ENCODE measurements at places on chromosomes 1 and 21.

GRCh38 chr21:15868940-15869339 is 139.2 kb downstream of the USP25 start:
- DNase-seq, result no peak

GRCh38 chr21:45220071-45220481 is 67.6 kb downstream of the POFUT2 start:
- no peak for DNase-seq

DNA sequence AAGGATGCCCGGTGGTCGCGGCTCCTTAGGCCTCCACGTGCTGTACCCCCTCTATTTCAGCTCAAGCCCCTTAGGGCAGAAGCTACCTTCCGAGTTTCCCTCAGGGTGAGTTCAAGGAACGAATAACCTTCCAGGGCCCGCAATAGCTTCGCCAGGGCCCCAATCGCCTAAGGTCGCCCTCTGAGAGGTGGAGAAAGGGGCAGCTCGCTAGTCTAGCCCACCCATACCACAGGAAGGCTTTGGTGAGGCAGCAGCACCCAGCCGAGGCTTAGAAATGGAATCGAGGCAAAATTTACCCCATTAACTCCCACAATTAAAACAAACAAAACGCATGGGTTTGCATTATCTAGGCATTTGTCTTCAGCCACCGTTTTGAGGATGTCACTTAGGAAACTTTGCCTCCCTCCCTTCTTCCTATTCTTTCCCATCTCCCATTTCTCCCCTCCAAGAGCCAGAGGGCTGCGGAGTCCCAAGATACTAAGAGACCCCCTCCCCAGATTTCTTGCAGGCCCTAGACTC is 954 bp downstream of the WNT2B start:
- DNase-seq, result no peak

DNA sequence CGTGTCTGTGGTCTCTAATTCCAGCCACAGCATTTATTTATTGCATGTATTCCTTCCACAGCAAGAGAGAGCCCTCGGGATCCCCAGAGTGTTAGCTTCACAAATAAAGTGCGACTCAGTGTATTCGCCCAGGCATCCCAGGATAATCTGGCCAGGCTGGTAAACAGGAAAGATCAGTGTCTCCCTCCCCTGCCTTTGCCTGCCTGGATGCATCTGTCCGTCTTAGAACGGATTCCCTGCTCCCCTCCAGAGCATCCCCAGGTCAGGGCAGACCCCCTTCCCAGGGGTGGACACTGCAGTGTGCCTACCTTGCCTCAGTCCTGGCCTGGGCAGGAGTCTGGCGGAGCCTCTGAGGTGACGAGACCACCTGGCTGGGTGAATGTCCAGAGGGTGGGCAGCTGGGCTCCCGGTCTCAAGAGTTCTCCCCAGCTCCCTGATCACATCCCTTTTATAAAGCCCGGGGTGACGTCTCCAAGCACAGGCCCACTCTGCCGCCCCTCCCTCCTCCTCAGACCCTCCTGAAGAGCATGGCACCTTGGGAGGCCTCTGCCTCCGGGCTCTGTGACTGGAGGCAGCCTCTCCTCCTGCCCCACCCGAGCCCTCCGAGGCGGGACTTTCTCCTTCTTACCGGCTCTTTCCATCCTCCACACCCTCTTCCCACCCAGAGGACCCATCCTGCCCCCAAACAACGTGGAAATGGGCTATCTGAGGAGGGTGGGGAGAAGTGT is at the start of gene KISS1:
TSS of gene KISS1 (minus strand) at position 424 of the 728 bp plus-strand sequence. CDS start 3,615 bp downstream, outside the sequence.
- DNase-seq, result no peak

GRCh38 chr1:24159366-24159765 is 16.4 kb upstream of the IL22RA1 start:
- DNase-seq, result peak; percentile 40

Measured in natural killer cell treated with Interleukin-12 subunit alpha and Interleukin-12 subunit beta and Interleukin-15 and Interleukin-18, amount 100 ng/mL, for 72 hours (primary cell).